ENCODE measurements at places on chromosomes 2 and 18.

GRCh38 chr18:59455728-59456276 is 96.7 kb upstream of the LMAN1 start:
- DNase-seq, result no peak

GRCh38 chr18:12165038-12165768 is 71.6 kb downstream of the ANKRD62 start:
- DNase-seq, result no peak

DNA sequence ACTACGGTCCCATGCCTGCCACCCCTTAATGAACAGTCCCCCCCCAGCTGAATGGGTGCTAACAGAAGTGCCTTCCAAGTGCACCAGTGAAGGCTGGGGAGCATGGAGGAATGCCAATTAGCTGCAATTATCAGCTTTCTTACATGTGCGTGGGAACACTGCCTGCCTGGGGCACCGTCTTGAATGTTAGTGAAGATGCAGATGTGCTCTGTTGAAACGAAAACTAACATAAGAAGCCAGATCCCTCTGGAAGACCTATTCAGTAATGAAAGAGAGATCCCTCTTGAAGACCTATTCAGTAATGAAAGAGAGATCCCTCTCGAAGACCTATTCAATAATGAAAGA is 154.5 kb downstream of the CLIP4 start:
- DNase-seq, result no peak

- no peak for DNase-seq
Measured at GRCh38 chr2:44009136-44009735, 13.4 kb upstream of the LRPPRC start.

GRCh38 chr2:120210270-120210693 is 12.9 kb downstream of the TMEM185B start:
- DNase-seq, result peak; percentile 69

- no peak for DNase-seq
Measured at GRCh38 chr2:158414538-158414937, 42.0 kb downstream of the CCDC148 start.

DNA sequence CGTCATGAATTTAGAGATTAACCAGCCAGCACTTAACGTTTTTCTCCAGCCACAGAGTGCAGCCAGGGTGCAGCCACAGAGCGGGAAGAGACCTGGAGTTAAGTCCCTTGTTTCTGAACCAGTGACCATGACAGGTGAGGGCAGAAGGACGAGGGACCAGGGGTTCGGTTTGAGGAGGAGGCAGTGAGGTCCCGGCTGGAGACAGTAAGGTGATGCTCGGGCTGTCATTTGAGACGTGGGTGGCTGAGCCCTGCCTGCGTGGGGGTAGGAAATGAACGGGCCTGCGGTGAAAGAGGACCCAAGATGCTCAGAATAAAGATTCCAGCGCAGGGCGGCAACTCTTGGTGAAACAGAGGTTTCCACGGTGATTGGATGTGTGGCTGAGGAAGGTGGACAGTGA is 205.9 kb downstream of the SNTG2 start:
- no peak for DNase-seq

GRCh38 chr2:257429-257828 is 6.4 kb downstream of the SH3YL1 start:
- DNase-seq, result peak; percentile 18

GRCh38 chr2:217802266-217802665 is 200.5 kb downstream of the TNS1 start:
- DNase-seq, result no peak

DNA sequence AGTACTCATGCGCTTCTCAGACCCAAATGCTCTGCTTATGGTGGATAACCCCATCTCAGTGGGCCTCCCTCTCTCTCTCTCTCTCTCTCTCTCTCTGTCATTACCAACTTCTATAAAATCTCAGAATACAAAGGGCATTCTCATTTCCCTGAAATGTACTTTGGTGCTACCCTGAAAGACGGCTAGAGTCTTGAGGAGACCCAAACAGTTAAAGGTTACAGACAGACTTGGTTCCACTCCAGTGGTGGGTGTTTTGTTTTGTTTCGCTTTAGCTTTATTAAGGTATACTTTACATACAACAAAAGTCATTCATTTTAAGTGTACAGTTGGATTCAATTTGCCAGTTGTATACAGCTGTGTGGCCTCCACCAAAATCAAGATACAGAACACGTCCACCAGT is 60.9 kb downstream of the BCL11A start:
- DNase-seq, result no peak

- DNase-seq, result peak; percentile 63
Measured at GRCh38 chr2:174038462-174038861, 73.3 kb upstream of the SP3 start.

- DNase-seq, result no peak
Measured at GRCh38 chr2:120283649-120284048, 31.0 kb downstream of the RALB start.

Data from CD14-positive monocyte (primary cell).